Colonic mucosa (tissue), 4 donors: ENCODE measurements at places on chromosomes 1 and 21. TPM values are rescaled to one million over a fixed set of nuclear protein-coding genes. Genes with fewer than 3 reads are reported as not detected.
A peak's percentile ranks its signal among the peaks of the same experiment; 100 is the strongest.

Gene RGL1
- 9.5 TPM for total RNA-seq

Gene KCNH1
- 0.40 TPM for total RNA-seq

Gene BRDT
- total RNA-seq: not detected

Gene CFAP107
- total RNA-seq: not detected

Gene ACBD3
- 61.6 TPM for total RNA-seq

Gene TMEM35B
- total RNA-seq: 19.3 TPM

Gene KIAA1614
- 2.1 TPM for total RNA-seq

Gene IGSF8
- total RNA-seq: 53.6 TPM

Gene KDF1
- 27.3 TPM for total RNA-seq

Gene PALMD
- 1.4 TPM for total RNA-seq

Gene RNU1-3
- total RNA-seq: 2,517 TPM

DNA sequence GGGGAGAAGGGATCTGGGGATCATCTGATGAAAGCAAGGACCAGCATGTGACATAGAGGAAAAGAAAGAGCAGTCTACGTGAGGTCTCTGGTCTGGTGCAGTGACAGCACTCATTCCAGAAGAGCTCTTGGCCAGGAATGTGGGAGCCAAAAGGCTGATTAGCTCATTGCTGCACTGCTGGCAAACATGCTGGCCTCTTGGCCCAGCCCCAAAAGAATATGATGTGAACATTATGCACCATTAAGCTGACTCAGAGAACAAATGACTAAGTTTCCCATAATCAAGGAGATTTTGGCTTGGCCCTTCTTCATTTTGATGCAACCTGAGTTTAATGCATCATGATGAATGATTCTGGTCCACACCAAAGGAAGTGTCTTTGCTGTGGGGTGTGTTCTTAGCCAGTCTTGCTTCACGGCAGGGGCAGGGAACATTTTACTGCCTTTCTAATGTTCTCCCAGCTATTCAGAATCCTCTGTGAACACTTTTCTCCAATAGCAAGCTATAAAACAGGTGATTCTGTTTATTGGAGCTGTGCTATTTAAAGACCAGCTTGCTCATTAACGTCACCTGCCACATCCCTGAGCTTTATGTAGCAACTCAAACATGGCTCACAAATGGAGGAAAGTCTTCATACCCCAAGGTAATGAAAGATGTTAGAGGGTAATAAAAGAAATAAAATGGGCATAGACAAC lies 55.1 kb downstream of the PCBP3 start:
- no peak overlapping the region for H3K4me3 ChIP-seq
- DNase-seq: peak; percentile 23
- H3K27ac ChIP-seq: no peak overlapping the region
- no peaks in the 10 kb centered on the region for H3K27me3 ChIP-seq
- no peaks in the 10 kb centered on the region for H3K36me3 ChIP-seq
- no peaks in the 10 kb centered on the region for H3K4me1 ChIP-seq

DNA sequence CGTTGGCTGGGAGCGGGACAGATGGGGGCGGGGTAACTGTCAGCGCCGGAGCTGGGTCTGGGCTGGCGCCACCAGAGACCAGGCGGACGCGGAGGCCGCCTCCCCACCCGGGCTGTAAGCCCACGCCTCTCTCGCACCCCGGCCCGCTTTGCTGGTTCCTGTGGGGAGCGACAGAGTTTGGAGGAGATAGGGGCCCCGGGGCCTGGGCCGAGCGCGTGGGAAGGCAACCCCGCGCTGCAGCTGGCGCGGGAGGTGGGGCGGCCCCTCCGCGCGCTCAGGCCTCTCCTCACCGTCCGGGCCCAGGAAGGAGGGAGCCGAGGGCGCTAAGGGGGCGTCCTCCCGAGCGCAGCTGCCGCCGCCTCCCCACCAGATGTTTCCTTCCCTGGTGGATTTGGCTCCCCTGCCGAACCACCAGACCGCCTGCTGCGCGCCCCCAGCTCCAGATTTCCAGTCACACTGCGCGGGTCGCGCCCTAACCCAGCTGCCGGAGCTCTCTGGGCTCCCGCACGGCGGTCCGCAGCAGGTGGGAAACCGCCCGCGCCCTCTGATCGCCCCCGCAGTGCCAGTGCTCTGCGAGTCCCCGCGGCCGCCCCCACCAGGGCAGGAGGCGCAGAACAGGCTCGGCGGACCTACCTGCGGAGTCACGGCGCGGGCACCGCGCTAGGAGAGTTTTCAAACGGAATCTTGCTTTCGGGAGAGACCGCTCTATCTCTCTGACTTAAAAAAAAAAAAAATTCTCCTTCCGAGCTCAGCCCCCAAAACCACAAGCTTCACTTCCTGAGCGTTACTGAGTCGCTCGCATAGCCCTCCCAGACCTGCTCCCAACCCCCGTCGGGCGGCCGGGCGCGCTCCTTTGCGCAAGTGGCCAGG lies 1.1 kb downstream of the GFI1 start:
- H3K27me3 ChIP-seq: peaks cover 60% of the 10 kb centered on the region
- H3K4me3 ChIP-seq: peak overlapping the region; percentile 63
- peak; percentile 70 for DNase-seq
- peaks cover 33% of the 10 kb centered on the region for H3K4me1 ChIP-seq
- H3K27ac ChIP-seq: peak overlapping the region; percentile 58

DNA sequence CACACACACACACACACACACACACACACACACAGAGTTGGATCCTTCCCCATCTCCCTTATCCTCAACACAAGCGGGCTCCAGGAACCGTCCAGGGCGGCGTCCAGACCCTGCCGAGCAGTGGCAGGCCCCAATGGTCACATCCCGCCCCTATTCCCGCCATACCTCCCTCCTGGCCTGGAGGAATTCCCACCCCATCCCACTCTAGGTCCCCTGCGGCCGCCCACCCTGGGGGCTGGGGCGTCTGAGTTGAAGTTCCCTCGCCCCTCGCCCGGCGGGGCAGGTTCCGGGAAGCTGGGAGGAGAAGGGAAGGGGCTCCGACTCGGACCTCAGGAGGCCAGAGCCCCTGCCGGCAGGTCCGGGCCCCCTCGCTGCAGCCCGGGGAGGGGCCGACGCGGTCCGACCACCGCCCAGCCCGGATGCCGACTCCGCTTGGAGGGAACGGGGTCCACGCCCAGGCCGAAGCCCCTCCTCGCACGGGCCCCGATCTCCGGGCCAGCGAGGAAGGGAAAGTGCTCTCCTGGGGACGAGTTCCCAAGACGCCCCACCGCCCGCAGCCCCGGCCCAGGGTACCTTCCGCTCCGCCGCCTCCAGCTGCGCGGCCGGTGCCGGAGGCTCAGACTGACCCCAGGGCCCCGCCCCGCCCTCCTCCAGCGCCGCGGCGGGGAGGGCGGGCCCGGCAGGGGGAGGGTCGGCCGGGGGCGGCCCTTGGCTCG lies at the start of gene RHOC:
TSS of gene RHOC (minus strand) at position 623 of the 716 bp plus-strand sequence. CDS start 3,328 bp downstream, outside the sequence.
- H3K36me3 ChIP-seq: peaks cover 5% of the 10 kb centered on the region
- peak within 1 kb of the TSS; percentile 96 for H3K27ac ChIP-seq
- H3K4me3 ChIP-seq: peak within 1 kb of the TSS; percentile 86
- H3K27me3 ChIP-seq: no peaks in the 10 kb centered on the region
- DNase-seq: peak; percentile 73

- H3K27ac ChIP-seq: no peak overlapping the region
- H3K36me3 ChIP-seq: no peaks in the 10 kb centered on the region
- DNase-seq: no peak
- H3K4me3 ChIP-seq: no peak overlapping the region
Observed at GRCh38 chr1:161006563-161006962, 14.4 kb downstream of the F11R start.

- no peak overlapping the region for H3K27ac ChIP-seq
- no peak overlapping the region for H3K4me3 ChIP-seq
Observed at GRCh38 chr21:36207577-36208320, 51.1 kb downstream of the DOP1B start.

DNA sequence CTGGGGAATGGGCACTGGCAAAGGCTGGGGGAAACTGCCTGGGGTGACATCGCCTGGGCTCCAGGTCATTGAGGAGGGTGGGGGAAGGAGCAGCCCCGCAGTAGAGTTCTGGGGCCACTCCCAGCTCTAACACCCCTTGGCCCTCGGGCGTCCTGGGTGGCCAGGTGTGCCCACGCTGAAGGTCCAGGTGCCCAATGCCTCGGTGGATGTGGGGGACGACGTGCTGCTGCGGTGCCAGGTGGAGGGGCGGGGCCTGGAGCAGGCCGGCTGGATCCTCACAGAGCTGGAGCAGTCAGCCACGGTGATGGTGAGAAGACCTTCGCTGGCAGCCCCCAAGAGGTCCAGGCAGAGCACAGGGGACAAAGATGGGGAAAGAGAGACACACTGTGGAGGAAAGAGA lies 7.7 kb downstream of the NTRK1 start:
- no peaks in the 10 kb centered on the region for H3K36me3 ChIP-seq
- H3K27me3 ChIP-seq: no peaks in the 10 kb centered on the region
- no peak overlapping the region for H3K4me3 ChIP-seq
- no peak overlapping the region for H3K27ac ChIP-seq

GRCh38 chr1:71762514-71763255 lies 519.7 kb downstream of the NEGR1 start:
- H3K36me3 ChIP-seq: no peaks in the 10 kb centered on the region
- H3K4me3 ChIP-seq: no peak overlapping the region
- H3K4me1 ChIP-seq: no peaks in the 10 kb centered on the region
- no peak for DNase-seq

DNA sequence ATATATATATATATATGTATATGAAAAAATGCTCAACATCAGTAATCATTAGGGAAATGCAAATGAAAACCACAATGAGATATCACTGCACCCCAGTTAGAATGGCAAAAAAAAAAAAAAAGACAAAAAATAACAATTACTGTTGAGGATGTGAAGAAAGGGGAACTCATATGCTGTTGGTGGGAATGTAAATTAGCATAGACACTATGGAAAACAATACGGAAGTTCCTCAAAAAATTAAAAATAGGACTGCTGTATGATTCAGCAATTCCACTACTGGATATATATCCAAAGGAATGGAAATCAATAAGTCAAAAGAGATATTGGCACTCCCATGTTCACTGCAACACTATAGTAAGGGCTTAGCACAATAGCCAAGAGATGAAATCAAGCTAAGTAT lies 41.5 kb upstream of the CTBS start:
- H3K27me3 ChIP-seq: no peaks in the 10 kb centered on the region
- no peak overlapping the region for H3K27ac ChIP-seq
- H3K4me3 ChIP-seq: no peak overlapping the region
- no peaks in the 10 kb centered on the region for H3K4me1 ChIP-seq
- H3K36me3 ChIP-seq: no peaks in the 10 kb centered on the region
- no peak for DNase-seq

DNA sequence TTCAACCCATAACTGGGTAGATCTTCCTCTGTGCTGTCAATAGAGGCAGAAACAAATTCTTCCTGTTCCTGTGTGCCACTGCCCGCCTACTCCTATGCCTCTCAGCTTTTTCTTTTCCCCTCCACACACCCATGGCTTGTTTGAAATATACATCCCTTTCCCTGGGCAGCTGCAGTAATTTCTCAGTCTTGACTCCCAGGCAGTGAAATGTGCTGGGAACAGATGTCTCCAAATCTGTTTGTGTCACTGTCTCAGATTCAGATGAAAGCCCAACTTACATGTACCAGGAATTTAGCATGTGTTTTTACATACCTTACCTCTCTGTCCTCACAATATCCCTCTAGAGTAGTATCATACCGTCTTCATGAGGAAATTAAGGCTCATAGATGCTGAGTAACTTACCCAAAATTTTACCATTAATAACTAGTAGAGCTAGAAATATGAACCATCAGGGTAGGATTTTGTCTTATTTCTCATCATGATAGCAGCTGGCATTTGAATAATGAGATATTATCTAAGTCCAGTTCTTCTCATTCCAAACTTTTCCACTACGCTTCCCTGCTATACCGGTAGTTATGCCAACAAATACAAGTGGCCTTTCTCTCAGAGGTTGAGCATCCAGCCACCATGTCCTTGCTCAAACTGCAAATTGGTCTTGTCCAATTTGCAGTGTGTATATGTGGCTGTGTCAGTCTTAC lies 4.7 kb upstream of the VASH2 start:
- H3K36me3 ChIP-seq: no peaks in the 10 kb centered on the region
- no peaks in the 10 kb centered on the region for H3K27me3 ChIP-seq
- H3K27ac ChIP-seq: no peak overlapping the region
- no peaks in the 10 kb centered on the region for H3K4me1 ChIP-seq

- no peaks in the 10 kb centered on the region for H3K27me3 ChIP-seq
- H3K27ac ChIP-seq: no peak overlapping the region
- H3K4me3 ChIP-seq: no peak overlapping the region
Observed at GRCh38 chr1:183222909-183223308, 36.8 kb downstream of the LAMC2 start.
